GM06990 (cell line): ENCODE measurements at places on chromosomes 1 and 21.

DNA sequence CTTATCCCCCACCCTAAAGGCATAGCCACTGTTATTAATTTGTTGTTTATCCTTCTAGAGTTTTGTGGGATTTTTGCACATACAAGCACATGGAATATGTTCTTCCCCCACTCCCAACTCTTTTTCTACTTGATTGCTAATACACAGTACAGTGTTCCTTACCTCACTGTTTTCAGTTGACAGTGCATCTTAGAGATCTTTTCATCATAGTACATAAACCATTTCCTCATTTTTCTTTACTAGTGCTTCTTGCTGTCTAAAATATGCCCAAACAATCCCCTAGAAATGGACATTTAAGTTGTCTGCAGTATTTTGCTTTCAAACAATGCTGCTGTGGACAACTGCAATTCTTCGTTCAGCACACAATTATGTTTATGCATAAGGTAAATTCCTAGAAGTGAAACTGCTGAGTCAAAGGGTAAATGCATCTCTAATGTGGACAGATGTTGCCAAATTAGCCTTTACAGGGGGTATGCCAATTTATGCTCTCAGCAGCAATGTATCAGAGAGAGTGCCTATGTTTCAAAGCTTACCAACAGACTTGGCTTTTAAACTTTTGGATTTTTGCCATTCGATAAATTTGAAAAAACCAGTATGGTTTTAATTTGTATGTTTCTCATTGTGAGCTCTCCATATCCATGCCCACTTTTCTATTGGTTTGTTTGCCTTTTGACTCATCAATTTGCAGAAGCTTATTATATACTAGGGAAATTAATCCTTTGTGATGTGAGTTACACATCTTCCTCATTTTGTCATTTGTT is 132.6 kb downstream of the MRPS6 start:
- DNase-seq, result no peak

DNA sequence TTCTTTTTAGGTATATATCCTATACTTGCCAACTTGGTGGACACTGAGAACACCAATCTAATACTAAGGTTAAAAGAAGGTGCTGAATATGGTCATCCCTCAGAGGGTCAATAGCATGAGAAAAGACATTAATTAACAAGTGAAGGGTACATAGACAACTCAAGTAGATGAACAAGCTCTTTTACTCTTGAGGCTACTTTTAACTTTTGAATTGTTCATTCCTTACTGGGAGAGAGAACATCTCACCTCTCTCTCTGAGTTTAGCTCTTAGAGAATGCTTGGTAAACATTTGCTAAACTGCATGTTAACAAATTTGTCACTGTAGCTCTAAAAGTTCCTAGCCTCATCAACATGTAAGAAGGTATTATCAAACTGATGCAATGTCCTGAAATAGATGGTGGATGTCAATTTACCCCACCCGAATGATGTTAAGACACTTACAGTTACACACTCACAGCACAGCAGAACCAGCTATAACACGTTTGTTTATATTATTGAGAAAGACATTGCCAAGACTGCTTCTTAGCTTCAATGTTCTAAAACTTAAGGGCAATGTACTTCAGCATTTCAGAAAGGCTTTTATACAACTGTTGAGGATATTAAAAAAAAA is 35.9 kb downstream of the HEATR1 start:
- no peak for DNase-seq

DNA sequence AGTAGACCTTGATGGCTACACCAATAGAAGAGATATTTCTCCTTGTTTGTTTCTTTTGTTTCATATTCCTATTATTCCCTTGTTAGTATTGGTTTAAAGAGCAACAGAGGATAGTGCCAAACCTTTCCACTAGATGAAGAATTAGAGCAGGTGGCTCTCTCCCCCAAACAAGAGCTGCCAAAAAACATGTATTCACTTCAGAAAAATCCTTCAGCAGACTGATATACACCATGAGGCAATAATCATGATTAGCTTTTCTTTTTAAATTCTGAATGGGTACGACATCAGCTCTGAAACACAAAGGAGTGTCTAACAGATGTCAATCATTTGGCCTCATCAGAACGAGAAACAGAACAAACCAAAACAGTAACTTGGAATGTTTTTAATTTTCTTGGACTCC is 67.3 kb upstream of the MAP10 start:
- no peak for DNase-seq

DNA sequence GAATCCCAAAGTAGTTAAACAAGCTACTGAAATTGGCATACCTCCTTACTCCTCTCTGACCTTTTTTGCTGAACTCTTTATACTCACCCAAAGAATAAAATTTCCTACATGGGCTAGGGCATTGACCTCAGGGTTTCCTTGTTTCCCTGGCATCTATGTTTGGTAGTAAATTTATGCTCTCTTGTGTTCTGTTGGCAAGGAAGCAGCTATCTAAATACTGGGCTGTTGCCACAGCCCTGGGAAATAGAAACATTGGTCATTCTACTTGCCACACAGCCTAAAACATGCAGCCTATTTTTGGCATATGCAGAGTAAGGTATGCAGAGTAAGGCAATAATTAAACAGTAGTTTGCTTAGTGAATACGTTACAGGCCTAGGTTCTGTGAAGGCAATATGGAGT is 351.4 kb downstream of the HLX start:
- no peak for DNase-seq

- DNase-seq, result no peak
These were observed 12.8 kb upstream of the ECE1 start for GRCh38 chr1:21302747-21303715.

DNA sequence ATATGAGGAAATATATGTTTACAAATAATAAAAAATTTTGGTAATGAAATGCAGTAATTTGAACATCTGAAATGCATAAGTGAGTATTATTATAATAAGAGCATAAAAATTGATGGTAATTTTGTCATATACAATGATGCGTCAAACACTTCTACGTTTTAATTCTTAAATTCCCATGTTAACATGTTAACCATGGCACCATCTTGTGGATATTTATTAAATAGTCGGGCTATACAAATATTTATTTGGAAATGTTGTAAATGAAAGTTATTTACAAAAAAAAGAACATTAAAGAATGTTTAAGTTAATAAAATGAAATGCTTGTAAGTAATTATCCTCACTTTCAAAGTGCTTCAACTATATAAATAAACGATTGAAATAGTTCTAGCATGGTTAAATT is 57.2 kb upstream of the C1orf185 start:
- DNase-seq, result no peak

DNA sequence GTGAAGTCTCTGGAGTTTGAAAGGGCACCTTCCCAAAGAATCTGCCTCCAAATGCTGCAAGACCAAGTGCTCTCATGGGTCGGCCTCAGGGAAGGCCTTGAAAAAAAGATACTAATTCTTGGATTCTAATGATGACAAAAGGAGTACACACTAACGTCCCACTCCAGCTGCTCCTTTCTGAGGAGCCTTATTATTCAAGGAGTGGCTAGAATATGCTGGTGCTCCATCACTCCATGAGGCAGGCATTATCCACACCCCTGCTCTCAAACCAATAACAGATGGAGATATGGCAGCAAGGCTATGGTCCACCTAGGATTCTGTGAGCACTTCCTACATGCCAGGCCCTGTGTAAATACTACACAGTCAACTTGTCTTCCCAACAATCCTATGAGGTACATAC is 54.4 kb downstream of the FAM78B start:
- no peak for DNase-seq

DNA sequence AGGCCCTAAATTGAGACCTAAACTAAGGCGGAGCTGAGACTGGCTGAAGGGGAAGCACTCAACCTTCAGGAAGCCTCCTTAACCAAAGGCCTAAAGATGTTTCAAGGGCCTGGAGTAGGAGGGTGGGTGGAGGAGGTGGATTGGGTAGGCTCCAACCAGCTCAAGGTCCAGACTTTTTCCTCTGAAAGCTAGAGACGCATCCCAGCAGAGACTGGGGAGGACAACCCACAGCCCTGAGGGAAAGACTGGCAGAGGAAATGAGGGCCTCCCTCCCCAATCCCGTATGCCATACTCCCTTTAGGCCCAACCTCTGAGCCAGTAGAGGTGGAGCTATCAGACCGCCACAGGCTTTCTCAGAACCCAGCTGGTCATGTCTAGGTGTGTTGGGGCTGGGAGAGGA is 1.1 kb downstream of the ECM1 start:
- DNase-seq, result no peak

DNA sequence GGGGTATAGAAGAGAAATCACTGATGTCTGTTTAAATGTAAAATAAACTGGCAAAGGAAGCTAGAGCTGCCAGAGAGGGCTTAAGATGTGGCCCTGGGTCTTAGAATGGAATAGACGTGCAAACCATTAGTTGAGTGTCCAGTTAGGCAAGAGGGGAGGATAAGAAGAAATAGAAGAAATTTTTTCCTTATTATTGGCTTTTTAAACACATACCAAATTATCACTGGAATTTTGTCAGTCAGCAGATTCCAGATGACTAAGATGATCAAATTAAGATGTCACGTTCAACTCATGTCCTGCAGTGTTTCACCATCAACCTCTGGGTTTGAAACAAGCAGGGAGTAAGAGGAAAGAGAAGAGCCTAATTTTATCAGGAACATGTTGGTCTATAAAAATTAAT is 71.6 kb upstream of the C1orf21 start:
- no peak for DNase-seq

DNA sequence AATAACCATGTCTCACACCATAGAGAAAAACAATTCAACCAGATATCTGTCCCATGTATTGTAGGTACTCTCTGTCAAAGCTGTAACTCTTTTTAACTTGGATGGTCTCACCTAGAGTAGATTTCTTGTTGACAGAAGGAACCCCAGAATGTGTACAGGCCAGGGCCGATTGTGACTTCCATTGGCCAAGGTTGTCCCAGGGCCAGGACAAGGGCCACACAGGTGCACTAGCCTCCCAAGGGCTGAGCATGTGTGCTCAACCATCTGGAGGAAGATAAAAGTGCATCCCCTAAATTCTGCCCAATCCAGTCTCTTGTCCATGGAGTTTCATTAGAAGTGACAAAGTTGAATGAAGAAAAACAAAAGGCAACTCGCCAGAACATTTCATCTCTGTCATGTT is 51.8 kb downstream of the SETD4 start:
- no peak for DNase-seq
